Right cardiac atrium (tissue), 5 donors: ENCODE measurements at places on chromosomes 6 and 20. TPM values are rescaled to one million over a fixed set of nuclear protein-coding genes. Genes with fewer than 3 reads are reported as not detected.

PDE10A gene
- 3.8 TPM for polyA plus RNA-seq

MYH7B gene
- polyA plus RNA-seq: 125 TPM

OR2H2 gene
- polyA plus RNA-seq: not detected

OR12D3 gene
- not detected for polyA plus RNA-seq

WASF1 gene
- polyA plus RNA-seq: 2.0 TPM

KCNK17 gene
- 2.5 TPM for polyA plus RNA-seq

GINS1 gene
- polyA plus RNA-seq: 0.54 TPM

IRAK1BP1 gene
- polyA plus RNA-seq: 3.0 TPM

PDE7B gene
- 2.9 TPM for polyA plus RNA-seq

DEFB127 gene
- polyA plus RNA-seq: not detected

TFAP2D gene
- polyA plus RNA-seq: not detected
